ENCODE measurements at places on chromosomes 4 and X.

GRCh38 chr4:100087743-100088142 is 102.5 kb downstream of the DDIT4L start:
- DNase-seq = no peak

DNA sequence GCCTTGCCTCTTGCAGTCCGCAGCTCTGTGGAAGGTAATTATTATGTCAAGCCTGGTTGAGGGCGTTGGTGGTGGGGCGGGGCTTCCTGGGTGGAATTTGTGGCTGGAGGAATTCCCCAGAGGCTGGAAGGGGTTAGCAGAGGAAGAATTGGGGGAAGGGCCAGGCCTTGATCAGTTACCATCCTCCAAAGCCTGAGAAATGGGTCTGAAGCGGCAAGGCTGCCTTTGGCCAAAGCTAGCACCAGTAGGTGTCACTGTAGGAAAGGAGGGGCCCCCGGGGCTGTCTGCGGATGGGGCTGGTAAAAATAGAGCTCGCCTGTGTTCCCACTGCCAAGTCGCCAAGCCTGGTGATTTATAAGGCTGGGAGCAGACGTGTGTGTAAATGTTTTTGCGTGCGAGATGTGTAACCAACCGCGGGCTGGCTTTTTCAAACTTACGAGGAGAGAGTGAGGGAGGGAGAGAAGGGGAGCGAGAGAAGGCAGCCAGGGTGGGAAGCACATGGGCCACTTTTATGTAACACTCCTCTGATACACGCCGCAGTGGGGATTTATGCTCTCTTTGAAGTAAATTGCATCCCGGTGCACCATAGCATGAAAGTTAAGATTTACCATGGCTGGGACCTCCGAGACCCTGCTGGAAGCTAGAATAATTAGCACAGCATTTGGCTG is 367.0 kb downstream of the BCOR start:
- DNase-seq = peak; percentile 66

DNA sequence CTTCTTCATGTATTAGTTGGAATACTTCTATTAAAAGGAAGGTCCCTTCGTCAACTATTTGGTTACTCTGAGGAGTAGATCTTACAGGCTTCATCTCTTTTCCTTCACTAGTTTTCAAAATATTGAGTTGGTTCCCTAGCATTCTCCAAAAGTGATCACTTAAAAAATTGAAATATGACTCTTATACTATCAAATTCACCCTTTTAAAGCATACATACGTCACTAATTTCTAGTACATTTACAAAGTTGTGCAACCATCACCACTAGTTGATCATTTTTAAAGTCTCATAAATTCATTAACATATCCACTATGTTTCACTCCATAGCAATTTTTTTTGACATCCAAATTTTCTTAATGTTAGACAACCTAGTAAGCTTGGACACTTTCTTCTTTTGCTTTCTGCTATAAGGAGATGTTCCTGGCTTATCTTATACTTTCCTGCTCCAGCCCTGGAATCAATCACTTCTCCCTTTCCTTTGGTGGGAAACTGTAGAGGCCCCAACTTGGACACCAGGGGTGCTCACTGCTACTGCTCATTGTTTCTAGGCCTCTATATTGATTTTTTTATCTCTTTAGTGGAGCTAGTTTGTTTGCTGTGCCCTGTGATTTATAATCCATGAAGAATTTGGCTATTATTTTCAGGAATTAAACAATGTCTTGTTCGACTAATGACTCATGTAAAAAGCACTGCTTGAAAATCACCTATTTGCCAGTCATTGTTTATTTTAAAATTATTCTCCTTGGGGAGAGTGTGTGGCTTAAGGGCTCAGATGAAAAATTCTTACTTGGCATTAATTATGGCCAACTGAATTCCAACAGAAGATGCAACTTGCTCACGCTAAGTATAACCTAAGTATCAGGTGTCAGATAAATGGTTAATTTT is 4.0 kb upstream of the ZFX start:
- peak; percentile 25 for DNase-seq

DNA sequence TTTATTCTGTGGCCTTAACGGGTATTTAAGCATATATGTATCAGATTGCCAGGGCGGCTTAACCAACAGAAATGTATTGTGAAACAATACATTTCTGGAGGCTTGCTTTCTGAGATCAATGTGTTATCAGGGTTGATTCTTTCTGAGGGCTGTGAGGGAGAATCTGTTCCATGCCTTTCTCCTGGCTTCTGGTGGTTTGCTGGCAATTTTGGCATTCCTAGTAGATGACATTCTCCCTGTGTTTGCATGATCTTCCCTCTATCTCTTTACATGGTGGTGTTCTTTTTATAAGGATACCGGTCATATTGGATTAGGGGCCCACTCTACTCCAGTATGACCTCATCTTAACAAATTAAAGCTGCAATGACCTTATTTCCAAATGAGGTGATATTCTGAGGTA is 16.9 kb upstream of the CEP135 start:
- DNase-seq = peak; percentile 50

GRCh38 chr4:112201915-112202505 is 29.6 kb upstream of the AP1AR start:
- no peak for DNase-seq

- peak; percentile 3 for DNase-seq
These were observed 181.6 kb downstream of the UGT8 start for GRCh38 chr4:114780205-114780604.

- no peak for DNase-seq
These were observed 109.6 kb downstream of the NHSL2 start for GRCh38 chrX:72020204-72020603.

DNA sequence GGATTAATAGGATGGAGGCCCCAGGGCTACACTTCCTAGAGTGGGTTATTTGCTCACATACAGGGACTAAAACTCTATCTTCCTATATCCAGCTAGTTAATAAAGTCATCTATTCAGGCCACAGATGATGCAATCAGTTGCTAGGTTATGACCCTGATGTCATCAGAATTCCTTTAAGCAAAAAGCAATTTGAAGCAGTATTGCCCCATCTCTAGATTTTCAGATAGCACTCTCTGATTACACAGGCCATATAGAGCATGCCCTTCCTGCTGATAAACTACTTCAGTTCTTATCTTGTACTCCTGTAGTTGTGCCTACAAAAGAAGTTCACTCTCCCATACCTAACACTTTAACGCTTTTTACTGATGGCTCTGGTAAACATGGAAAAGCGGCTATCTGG is 84.8 kb downstream of the TMEM144 start:
- no peak for DNase-seq

DNA sequence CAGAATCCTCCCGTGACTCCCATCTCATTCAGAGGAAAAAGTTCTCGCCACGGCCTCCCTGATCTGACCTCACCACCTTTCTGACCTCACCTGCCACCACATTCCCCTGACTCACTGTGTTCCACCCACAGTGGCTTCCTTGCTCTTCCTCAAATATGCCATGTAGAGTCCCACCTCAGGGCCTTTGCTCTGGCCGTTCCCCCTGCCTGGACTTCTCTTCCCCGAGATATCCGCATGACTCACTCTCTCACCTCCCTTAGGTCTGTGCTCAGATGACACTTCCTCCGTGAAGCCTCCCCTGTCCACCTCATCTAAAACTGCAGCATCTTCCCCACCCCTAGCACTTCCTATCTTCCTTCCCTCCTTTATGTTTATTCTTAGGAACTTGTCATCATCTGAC is 7.2 kb upstream of the TSPYL2 start:
- DNase-seq = no peak

- no peak for DNase-seq
These were observed 46.8 kb upstream of the PASD1 start for GRCh38 chrX:151516538-151517187.

- no peak for DNase-seq
These were observed 77.4 kb downstream of the ANKRD17 start for GRCh38 chr4:73181231-73181630.

GRCh38 chrX:74408304-74408703 is 13.0 kb upstream of the SLC16A2 start:
- no peak for DNase-seq

DNA sequence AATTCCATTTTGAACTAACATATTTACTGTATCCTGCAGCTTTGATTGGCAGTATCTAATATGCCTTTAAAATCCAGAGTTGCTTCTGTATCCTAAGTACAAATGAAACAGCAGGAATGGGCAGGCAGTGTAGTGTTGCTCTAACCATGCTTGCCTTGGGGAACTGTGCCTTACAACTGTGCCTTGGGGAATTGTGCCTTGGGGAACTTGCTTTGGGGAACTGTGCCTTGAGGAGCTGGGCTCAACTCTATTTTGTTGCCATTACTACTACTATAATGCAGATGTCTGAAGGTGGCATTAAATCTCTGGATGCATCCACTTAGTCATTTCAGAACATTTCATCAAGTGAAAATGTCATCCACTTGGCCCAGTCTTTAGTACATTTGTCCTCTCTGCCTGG is 6.9 kb downstream of the CXCL3 start:
- no peak for DNase-seq

Data from fibroblast of skin of left biceps (primary cell).